ENCODE measurements at places on chromosomes 1 and 21.

DNA sequence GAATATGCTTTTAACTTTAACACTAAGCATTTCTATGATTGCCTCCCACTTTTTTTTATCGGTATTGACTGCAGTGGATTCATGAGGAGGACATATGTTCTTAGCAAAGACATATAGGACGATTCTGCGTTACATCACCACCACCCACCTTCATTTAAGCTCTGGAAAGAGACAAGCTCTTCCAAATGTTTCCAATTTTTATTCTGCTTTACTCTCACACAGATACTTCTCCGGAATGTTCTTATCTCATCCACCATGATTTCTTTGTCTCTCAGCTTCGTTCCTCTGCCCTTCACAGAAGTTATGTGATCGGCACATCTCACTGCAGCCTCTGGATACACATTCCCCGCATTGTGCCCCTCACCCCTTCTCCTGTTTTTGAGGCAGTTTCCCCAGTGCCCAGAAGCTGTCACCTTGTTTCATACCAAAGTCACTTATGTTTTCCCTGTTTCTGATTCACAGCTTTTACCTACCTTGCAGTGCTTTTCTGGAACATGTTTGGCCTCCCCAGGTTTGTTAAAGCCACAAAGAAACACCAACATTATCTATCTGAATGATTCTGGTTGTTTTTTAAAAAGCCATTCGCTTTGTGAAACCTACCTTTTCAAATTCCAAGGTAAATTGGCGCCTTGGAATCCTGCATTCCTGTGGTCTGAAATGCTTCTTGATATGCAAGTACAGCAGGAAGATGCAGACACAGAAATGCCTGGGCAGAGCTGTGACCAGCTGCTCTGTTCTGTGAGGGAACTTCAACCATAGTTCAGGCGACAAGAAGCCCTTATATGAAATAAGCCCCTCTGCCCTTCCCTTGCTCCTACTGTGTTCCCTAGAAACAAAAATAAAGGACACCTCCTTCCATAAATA, 1020.2 kb downstream of the TTLL7 start:
- no peak for DNase-seq

GRCh38 chr1:149995927-149996326, 14.6 kb downstream of the OTUD7B start:
- DNase-seq = no peak

- DNase-seq = no peak
These were observed 6.2 kb downstream of the ADAMTSL4 start for GRCh38 chr1:150555198-150555970.

GRCh38 chr1:30340934-30341333, 382.5 kb downstream of the MATN1 start:
- no peak for DNase-seq

GRCh38 chr1:19336543-19336942, 24.4 kb downstream of the SLC66A1 start:
- DNase-seq = no peak

DNA sequence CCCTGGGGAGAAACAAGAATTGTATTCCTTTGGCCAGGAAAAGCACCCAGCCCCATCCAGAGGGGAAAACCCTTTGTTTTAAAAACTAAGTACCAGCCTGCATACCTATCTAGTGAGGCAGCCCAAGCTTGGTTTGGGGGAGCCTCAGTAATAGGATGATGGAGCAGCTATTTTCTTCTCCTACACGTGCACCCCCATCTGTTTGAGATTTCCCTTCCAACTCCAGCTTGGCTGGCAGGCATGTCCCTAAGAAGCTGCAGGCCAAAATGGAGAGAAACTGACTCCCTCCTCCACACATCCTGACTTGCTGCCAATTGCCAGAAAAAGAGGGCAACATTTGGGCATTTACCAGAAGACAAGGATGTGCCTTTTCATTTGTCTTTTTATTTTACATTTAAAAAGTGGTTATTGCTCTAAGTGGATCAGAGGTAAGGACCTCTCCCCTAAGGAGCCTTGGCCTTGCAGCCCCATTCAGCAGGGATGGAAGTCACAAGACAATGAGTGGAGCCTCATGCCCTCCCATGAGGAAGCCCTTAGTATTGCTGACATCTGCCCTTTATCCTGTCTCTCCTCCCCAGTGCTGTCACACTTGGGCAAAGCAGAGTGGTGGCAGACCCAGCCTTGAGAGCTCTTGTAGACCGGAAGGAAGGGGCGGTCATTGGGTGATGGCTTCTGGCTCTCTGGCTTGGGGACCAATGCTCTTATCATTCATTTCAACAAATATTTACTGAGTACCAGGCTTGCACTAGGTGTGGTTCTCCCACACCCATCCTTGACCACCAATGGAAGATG, 8.6 kb downstream of the FNDC5 start:
- no peak for DNase-seq

DNA sequence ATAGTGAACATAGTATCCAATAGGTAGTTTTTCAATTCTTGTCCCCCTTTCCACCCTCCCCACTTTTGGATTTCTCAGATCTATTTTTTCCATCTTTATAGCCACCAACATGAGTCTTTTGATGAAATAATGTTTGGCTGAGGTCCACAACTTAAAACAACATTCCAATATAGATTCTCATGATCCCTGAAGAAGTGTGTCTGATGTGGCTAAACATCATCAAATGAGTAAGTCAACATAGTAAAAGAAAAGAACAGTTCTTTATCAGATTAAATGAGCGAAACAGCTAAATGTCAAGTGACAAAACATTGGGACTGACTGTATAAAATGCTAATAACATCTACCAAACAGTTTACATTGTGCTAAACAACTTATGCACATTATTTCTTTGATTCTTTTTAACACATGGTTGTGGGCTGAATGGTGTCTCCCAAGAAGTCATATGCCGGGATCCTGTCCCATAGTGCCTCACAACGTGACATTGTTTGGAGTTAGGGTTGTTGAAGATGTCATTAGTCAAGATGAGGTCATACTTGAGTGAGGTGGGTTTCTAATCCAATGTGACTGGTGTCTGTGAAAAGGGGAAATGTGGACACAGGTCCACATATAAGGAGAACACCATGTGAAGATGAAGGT, 453.6 kb downstream of the LTN1 start:
- DNase-seq = no peak

GRCh38 chr1:45205910-45206721, at the start of gene ZSWIM5:
Gene ZSWIM5, minus strand, starts transcription at chr1:45206605. Its CDS starts 255 bp downstream, at chr1:45206350.
- DNase-seq = no peak

DNA sequence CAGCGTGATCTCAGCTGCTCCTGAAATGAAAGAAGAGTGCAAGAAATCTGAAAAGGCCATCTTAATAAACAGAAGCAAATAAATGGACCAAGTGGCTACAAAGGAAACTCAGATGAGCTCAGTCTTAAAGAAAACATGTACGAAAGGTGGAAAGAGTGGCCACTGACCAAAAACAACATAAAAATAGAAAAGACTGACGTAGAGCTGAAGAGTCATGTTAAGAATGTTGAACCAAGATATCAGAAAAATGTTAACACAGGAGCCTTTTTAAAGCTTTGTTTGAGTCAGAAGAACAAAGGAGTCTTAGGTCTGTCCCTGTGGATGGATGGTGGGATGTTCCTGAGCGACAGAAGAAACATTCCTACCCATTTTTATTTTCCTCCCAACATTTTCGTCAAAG, 30.8 kb upstream of the ZNF648 start:
- no peak for DNase-seq

- DNase-seq = no peak
These were observed 95.9 kb downstream of the RASAL2 start for GRCh38 chr1:178189814-178190213.

DNA sequence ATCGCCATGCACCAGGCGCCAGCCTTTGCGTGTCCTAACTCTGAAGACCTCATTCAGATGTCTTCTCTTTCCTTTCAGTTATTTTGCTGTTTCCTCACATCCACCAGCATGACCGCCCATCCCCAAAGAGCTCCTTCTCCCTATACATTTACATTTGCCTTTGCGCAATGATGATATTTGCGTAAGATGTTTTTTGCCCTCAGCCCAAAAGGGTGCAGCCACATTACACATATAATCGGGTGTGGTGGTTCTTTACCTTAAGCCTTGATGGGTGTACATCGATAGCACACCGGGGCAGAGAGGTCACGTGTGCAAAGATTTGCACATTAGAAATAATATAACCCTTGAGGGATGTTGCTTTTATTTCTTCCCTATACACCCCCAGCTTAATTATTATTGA, 192.8 kb downstream of the HUNK start:
- DNase-seq = no peak

- DNase-seq = no peak
These were observed 25.4 kb downstream of the PHGDH start for GRCh38 chr1:119737040-119737682.

GRCh38 chr1:195594322-195594721, 1013.9 kb downstream of the KCNT2 start:
- no peak for DNase-seq

DNA sequence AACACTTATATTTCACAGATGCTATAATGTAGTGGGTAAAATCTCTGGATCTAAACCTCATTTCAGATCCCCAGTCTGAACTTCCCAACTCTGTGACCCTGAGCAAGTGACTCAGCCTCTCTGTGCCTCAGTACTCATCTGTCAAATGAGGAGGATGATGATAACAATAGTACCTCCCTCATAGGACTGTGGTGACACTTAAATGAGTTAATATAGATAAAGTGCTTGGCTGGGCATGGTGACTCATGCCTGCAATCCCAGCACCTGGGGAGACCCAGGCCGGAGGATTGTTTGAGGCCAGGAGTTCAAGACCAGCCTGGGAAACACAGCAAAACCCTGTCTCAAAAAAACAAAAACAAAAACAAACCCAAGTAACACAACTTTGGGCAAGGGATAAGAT, 4.7 kb upstream of the ECE1 start:
- no peak for DNase-seq

DNA sequence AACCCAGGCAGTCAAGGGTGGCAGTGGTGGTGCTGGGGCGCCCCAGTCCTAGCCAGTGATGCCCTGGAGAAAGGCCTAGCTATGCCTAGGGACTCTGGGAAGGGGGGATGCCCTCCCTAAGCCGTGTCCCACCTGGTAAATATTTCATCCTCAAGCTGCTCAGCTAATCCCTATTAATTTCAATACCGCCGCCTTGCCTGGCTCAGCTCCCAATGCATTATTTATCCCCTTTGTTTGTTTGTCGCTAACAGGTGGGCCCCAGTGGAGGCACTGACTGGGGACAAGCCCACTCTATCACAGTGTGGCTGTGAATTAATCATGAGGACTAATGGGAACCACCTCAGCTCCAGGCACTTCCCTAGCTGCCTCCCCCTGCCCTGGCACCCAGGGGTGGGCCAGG, 22.5 kb downstream of the DMAP1 start:
- no peak for DNase-seq

- no peak for DNase-seq
These were observed 254.7 kb downstream of the LRRIQ3 start for GRCh38 chr1:73943270-73943669.

DNA sequence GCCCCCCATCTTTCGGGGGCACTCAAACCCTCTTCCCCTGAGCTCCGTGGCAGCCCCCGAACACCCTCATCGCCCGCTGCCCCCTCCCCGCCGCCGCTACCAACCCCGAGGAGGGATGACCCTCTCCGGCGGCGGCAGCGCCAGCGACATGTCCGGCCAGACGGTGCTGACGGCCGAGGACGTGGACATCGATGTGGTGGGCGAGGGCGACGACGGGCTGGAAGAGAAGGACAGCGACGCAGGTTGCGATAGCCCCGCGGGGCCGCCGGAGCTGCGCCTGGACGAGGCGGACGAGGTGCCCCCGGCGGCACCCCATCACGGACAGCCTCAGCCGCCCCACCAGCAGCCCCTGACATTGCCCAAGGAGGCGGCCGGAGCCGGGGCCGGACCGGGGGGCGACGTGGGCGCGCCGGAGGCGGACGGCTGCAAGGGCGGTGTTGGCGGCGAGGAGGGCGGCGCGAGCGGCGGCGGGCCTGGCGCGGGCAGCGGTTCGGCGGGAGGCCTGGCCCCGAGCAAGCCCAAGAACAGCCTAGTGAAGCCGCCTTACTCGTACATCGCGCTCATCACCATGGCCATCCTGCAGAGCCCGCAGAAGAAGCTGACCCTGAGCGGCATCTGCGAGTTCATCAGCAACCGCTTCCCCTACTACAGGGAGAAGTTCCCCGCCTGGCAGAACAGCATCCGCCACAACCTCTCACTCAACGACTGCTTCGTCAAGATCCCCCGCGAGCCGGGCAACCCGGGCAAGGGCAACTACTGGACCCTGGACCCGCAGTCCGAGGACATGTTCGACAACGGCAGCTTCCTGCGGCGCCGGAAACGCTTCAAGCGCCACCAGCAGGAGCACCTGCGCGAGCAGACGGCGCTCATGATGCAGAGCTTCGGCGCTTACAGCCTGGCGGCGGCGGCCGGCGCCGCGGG, 837 bp downstream of the FOXD3 start:
- DNase-seq = no peak

GRCh38 chr1:23403038-23403336, 21.6 kb downstream of the TCEA3 start:
- no peak for DNase-seq

DNA sequence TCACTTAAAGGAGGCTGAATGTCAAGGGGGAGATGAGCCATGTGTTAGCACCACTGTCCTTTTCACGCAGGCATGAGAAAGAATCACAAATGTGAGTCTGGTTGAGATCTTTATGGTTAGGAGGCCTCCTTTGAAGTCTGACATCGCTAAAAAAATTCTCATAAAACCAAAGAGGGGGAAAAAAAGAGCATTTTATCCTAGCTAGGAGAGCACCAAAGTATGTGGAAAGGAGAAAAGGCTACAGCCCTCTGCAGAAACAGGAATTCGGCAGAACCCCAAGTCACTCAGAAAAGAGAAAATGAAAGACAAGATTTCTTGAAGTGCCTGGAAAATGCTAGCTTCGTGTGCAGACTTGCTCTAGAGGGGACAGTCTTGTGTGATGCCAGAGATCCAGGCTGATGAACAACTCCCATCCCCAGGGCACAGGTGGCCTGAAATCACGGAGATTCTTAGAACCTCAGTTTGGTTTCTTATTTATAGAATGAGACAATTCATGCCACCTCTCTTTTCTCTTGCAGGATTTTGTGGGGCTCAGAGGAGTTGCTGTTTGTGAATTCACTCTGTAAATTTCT, 61.5 kb downstream of the RUNX1 start:
- no peak for DNase-seq

GRCh38 chr1:24762133-24762676, 17.0 kb downstream of the CLIC4 start:
- DNase-seq = no peak

GRCh38 chr1:170872663-170873062, 62.7 kb upstream of the MROH9 start:
- no peak for DNase-seq

- DNase-seq = no peak
These were observed 1242.0 kb downstream of the AMY1C start for GRCh38 chr1:104991702-104992101.

DNA sequence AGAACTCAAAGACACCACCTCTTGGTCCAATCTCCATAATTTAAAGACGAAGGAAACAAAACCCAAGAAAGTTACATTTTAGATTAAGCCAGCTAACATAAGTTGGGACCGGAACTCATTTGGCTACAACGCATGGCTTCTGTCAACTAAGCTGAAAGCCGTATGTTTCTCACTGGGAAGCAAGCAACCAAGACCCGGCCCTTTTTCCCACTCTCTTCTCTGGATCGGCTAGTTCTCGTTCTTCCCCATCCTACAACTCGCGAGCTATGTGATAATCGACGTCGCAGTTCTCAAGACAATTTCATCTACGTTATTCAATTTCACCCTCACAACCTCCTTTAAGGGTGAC, 601 bp downstream of the CCT8 start:
- no peak for DNase-seq

Measured in glomerular endothelial cell (primary cell).